ENCODE measurements at places on chromosomes 16 and 17.

DNA sequence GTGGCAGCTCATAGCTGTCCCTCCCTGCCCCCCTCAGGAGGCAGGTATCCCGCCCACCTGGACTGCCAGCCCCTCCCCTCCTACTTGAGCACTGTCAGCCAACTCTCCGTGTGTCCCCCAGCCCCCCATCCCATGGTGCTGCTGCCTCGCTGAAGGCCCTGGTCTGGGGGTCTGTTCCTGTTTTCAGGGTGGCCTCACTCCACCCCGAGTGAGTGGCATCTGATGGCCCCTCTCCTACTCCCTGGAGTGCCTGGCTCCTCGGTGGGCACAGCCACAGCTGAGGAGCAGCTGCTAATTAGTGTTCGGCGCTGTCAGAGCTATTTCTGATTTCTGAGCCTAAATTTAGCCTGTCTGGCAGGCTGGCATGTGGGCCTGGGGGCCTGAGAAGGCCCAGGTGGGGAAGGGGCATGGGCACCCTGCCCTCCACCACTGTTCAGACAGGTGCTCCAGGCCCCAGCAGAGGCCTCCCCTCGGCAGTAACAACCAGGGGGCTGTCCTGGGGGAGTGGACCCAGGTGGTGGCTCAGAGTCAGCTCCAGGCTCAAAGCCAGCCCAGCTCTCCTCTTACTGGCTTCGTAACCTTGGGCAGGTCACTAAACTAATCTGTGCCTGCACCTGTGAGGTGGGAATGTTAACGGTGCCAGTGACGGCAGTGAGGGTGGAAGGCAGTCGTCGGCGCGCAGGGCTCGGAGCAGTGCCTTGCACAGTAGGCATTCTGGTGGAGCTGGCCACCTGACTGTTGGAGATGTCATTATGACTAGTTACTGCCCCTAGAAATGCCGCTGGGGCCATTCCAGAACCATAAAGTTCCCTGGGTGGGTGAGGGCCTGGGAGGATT, 6.5 kb downstream of the FMNL1 start:
- DNase-seq: peak; percentile 62

DNA sequence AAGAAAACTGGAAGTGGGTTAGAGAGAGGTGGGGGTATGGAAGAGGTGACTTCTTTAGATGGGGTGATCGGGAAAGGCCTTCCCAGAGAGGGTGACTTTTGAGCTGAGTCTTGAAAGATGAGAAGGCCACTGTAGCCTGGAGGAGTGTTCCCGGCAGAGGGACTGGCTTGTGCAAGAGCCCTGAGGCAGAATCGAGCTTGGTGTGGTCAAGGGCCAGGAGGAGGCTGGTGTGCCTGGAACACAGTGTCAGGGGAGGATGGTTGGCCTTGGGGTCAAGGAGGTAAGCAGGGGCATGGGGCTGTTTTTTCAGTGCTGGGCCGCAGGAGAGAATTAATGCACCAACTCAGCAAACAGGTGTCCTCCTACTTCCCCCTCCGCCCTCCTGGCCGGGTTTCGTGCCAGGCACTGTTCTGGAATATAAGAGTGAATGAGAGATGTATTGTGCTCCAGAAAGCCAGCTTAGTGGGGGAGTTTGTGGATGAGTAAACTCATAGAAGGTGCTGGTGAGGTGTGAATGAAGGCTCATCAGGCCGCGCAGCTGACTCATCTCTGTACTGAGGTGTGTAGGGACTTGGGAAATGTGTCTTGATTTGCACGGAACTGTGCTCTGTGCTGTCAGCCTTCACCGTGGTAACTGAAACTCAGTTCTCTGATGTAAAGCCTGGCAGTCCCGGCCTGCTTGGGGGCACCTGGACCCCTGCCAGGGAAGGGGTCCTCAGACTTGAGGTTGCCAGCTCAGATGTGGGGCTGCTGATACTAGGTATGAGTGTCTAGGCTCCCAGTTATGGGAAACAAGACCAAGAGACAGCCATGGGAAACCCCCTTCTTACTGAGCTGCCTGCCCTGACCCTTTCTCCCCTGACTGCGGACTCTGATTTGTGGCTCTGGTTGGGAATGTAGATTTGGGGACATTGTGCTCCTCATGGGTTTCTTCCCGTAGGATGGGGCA, 15.3 kb downstream of the KSR1 start:
- DNase-seq: no peak

GRCh38 chr17:8867361-8867981, at the start of gene PIK3R6:
PIK3R6 (minus strand) TSS chr17:8867674; CDS start chr17:8849794, 17,880 bp downstream.
- DNase-seq: no peak

DNA sequence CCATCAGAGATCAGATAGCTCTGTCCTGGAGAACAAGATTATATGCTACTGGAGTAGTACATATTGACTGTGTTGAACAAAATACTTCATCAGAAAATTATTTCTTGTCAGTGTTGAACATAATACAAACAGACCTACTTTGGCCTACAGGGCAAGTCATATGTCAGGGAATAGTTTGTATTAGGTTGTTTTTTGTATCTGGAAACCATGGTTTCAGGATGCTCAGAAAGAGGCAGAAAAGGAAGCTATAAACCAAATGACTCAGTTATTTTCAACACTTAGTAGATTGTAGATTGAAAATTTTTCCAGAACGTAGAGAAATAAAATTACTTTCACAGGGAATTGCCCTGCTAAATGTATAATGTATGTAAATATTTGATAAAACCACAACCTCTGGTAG, 198.4 kb downstream of the CYB561 start:
- DNase-seq: no peak

- DNase-seq: peak; percentile 52
Measured at GRCh38 chr17:16905593-16906191, 66.2 kb downstream of the TNFRSF13B start.

GRCh38 chr16:23996258-23996955, 160.6 kb downstream of the PRKCB start:
- DNase-seq: peak; percentile 59

DNA sequence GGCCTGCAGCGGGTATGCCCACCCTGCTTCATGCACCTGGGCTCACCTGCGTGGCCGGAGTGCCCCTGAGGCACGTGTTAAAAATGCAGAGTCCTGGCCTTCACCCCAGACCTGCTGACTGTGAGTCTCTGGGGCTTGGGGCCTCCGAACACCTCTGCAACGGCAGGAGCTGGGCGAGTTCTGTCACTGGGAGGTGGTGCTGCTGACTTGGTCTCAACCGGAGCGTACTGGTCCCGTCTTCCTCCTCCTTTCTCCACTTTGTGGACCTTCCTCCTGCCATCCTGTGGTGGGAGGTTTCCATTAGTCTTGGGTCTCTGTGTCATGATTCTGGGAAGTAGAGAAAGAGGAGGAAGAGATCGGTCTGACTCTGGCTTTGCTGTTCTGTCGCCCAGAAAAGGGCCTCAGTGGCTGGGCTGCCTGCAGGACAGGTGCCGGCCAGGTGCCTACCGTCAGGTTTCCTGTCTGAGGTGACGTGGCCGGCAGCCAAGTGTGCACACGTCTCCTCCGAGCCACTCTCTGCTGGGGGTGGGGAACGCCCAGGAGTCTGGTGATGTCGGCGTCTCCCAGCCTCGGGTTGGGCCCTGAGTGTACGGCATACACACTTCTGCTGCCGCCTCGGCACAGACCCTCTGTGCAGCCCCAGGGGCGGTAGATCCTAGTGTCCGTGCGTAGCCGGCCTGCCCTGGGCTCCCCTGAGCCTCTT, 6.9 kb downstream of the TSC2 start:
- DNase-seq: no peak

- DNase-seq: no peak
Measured at GRCh38 chr17:3571043-3571900, 13.7 kb upstream of the TRPV3 start.

- DNase-seq: no peak
Measured at GRCh38 chr17:62565817-62566216, 61.7 kb upstream of the MRC2 start.

GRCh38 chr17:50260501-50260911, 13.8 kb upstream of the TMEM92 start:
- no peak for DNase-seq

DNA sequence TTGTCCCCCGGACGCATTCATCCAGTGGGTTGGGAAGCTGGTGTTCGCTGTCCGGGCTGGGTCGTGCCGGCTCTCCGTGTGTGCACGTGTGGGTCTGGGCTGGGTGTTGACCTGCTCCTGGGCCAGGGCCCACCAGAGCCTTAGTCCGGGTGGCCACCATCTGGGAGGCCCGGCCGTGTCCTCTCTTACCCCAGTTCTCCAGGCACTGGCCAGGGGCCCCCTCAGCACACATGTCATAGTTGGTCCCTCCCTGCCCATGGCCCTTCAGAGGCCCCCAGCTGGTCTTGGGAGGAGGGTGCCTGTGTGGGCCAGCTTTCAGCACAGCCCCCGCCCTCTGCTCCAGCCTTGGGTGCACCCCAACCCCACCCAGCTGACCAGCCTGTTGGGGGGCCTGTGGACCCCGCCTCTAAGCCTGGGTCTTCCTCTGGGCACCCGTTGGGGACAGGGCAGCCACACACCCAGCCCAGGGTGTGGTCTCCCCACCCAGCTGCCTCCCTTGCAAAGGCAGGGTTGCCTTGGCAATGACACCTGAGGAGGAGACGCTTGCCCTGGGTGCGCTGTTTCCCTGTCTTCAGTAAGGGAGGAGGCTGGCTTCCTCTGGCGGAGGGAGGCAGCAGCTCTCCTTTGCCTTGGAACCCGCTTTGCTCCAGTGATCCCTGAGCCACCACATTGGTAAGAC, 77.4 kb downstream of the JPH3 start:
- DNase-seq: no peak

- no peak for DNase-seq
Measured at GRCh38 chr17:1743088-1743439, 393 bp downstream of the SERPINF2 start.

- peak; percentile 32 for DNase-seq
Measured at GRCh38 chr17:6269478-6269877, 165.4 kb downstream of the AIPL1 start.

- peak; percentile 59 for DNase-seq
Measured at GRCh38 chr17:38613981-38614779, 8.4 kb upstream of the SRCIN1 start.

DNA sequence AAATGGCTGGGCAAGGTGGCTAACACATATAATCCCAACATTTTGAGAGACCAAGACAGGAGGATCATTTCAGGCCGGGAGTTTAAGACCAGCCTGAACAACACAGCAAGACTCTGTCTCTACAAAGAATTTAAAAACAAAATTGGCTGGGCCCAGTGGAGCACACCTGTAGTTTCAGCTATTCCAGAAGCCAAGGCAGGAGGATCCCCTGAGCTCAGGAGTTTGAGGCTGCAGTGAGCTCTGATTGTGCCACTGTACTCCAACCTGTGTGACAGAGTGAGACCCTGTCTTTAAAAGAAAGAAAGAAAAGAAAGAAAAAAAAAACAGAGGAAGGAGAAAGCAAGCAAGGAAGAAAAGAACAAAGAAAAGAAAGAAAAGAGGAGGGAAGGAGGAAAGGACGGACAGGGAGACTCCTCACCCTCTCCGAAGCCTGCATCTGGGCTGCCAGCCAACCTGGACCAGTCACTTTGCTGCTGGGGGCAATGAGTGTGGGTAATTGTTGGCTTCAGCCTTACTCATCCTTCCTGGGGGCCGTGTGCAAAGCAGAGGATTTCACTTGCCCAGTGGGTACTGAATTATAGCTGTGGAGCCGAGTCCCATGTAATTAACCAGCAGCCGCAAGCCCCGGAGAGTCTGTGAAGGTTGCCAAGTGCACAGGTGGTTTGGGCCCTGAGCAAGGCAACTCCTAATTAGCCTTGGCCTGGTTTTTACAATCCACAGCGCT, 6.7 kb upstream of the MT4 start:
- DNase-seq: no peak
